ENCODE measurements at places on chromosomes 2 and 18.

- DNase-seq = no peak
These were observed 19.5 kb downstream of the RALBP1 start for GRCh38 chr18:9494778-9495331.

DNA sequence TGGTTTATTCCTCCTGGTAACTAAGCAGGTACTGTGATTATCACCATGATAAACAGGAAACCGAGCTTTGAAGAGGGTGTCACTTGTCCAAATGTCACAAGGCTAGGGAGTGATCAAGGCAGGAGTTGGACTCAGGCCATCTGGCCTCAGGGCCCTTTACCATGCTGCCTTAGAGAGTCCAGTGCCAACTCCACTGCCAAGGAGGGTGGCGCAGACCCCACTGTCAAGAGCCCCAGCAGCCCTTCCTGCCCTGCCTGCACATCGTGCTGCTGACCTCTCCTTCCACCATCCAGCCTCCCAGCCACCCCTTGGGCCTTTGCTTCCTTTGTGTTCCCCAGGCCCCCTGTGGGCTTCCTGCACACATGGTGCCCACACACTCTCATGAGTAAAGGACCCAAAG lies 48.3 kb downstream of the TNS1 start:
- DNase-seq = no peak

GRCh38 chr2:14140009-14140550 lies 492.4 kb upstream of the LRATD1 start:
- no peak for DNase-seq

DNA sequence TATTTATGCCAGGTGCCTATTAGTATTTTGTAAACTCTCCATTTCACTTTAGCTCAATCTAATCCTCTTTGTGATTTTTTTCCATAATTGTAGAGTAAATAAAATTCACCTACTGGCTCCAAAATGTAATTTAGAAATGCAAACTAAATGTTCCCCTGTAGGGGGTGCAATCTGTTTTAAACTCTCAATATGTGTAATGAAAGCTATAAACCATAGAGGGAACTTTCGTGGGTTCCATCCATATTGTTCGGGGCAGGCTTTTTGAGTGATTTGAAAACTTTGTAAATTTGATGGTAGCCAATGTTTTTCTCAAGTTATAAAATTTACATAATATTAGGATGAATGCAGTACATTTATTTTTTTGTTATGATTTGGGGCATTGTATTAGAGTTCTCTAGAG lies 49.4 kb downstream of the TSPYL6 start:
- DNase-seq = no peak

GRCh38 chr2:42934580-42935186 lies 142.3 kb upstream of the HAAO start:
- no peak for DNase-seq

Data from stimulated activated CD4-positive, alpha-beta T cell treated with anti-CD3 and anti-CD28 coated beads, Interleukin-1b, Interleukin-23, amount 100 ng/mL, for 24 hours (primary cell).